ENCODE measurements at places on chromosomes 13 and 19.

DNA sequence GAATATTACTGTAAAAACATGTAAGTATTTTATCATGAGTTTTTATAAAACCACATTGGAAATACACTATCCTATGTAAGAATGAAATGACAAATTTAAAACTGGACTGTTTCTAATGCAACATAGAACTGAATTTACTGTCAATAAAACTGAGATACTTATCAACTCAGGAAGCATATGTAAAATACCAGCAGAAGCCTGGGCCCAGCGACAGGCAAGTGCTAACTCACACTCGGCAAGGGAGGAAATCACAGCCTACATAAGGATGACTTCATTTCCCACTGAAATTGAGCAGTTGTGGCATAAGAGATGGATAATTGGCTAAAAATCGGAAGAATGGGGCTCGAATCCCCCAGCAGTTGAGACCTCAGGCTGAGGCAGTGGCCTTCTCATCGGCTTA lies 12.1 kb downstream of the PROZ start:
- DNase-seq: no peak

DNA sequence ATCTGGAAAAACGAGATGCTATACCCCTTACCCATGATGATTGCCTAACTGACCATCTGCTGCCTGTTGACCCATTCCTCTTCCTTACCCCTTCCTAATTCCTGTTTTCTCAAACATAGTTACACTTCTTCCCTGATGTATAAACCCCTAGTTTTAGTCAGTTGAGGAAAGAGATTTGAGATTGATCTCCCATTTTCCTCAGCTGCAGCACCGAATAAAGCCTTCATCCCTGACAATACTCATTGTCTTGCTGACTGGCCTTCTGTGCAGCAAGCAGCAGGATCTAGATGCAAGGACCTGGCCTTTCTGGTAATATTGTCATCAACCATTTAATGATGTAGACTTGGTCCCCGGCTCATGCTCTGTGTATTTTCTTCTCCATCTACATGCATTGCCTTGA lies 999 bp upstream of the ZNF264 start:
- DNase-seq: no peak

GRCh38 chr19:50844296-50844935 lies 10.3 kb upstream of the KLK3 start:
- no peak for DNase-seq

DNA sequence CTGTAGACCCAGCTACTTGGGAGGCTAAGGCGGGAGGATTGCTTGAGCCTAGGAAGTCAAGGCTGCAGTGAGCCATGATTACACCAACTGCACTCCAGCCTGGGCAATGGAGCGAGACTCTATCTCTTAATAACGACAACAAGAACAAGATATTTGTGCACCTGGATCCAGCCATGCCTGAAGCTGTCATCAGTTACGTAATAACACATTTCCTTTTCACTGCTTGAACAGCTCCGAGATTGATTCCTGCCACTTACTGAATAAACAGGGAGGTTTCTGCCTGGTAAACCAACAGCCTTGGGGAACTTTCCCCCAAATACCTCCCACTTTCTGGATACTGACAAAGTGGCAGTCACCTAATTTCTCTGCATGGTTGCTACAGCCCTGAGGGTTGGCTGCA lies 5.4 kb downstream of the KANK2 start:
- DNase-seq: no peak

GRCh38 chr13:19927117-19927748 lies 31.3 kb upstream of the ZMYM2 start:
- no peak for DNase-seq

DNA sequence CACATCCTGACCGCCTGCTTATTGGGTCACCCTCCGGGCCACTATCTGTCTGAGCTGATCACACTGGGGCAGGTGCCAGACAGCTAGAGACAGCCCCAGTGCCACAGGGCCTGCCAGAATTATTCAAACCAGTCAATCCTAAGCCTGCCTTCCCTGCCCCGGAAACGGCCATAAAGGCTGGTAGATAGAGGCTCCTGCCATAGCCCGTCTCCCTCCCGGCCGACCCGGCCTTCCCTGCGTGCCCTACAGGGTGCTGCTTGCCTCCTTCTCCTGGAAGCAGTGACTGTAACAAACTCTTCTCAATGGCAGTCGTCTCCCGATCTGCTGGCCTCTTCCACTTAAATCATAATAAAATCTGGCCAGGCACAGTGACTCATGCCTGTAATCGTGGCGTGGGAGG lies 158.6 kb upstream of the SOX1 start:
- DNase-seq: no peak

DNA sequence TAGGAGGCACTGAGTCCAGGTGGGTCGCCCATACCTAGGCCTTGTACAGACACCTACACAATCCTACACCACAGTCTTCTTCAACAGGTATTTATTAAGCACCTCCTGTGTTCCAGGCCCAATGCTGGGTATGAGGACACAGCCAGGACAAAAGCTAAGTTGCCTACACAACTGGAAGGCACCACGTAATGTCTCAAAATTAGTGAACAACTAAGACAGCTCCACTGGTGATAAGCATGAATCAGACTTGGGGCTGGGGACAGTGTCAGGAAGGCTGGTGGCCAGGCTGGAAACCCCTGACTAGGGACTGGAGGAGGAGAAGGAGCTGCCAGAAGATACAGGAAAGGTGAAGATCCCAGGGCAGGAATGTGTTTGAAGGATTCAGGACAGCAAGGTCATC lies 2.4 kb downstream of the SMIM24 start:
- DNase-seq: no peak

- no peak for DNase-seq
These were observed 32.1 kb downstream of the RDH8 start for GRCh38 chr19:10045371-10045770.
